Stimulated activated CD4-positive, alpha-beta T cell treated with anti-CD3 and anti-CD28 coated beads, Interleukin-1b, Interleukin-23, amount 100 ng/mL, for 24 hours (primary cell): ENCODE measurements at places on chromosomes 7 and 10.
A peak's percentile ranks its signal among the peaks of the same experiment; 100 is the strongest.

DNA sequence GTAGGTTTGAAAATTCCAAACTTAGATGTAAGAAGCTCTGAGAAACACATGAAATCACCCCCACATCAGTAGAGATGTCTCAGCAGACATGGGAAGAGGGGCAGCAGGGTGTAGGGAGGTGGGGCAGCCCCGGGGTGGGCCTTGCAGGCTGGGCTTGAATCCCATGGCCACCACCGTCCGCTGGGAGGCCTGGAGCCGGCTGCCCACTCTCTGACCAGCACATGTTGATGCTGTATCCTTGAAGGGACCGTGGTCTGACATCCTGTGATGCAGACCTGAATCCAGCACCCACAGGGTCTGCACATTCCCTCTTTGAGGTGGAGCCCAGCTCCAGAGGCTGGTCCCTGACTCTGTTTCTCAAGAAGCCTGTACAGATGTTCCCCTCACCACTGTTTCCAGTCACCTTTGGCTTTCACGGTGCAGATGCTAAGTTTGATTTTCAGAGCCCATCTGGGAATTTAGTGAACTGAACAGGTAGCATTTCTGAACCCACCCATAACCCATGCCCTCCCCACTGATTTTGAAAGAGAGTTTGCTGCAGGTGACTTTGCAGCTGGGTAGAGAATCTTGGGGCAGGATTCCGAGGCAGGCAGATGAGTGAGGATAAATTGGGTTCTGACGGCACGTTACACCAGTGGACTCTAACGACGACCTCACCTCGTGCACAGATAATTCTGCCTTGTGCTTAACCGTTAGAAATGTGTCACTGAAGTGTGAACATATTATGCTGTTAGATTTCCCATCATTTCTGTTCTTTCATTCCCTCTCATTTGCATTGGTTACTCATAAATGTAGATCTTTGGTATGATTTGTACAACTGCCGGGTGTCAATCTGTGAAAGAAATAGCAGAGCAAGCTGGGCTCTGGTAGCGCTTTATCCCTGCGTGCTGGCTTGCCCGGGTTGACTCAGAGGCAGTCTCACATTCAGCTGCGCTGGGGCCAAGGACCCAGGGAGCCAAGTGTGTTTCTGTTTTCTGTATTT, 45.7 kb downstream of the IKZF1 start:
- DNase-seq = no peak

GRCh38 chr10:110009736-110010475, 2.1 kb downstream of the ADD3 start:
- DNase-seq = peak; percentile 9

GRCh38 chr7:101990811-101991418, 173.5 kb downstream of the CUX1 start:
- no peak for DNase-seq

DNA sequence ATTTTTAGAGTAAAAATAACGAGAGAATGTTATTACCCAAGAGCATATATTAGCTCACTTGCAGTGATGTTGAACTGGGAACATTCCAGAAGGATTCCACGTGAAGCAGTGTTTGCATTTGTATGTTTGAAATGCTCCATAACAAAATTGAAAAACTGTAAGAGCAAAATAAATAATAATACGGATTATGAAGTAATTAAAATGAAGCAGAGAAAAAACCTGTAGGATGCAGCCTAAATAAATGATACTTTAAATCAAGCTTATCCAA, 203.3 kb downstream of the BAMBI start:
- no peak for DNase-seq

DNA sequence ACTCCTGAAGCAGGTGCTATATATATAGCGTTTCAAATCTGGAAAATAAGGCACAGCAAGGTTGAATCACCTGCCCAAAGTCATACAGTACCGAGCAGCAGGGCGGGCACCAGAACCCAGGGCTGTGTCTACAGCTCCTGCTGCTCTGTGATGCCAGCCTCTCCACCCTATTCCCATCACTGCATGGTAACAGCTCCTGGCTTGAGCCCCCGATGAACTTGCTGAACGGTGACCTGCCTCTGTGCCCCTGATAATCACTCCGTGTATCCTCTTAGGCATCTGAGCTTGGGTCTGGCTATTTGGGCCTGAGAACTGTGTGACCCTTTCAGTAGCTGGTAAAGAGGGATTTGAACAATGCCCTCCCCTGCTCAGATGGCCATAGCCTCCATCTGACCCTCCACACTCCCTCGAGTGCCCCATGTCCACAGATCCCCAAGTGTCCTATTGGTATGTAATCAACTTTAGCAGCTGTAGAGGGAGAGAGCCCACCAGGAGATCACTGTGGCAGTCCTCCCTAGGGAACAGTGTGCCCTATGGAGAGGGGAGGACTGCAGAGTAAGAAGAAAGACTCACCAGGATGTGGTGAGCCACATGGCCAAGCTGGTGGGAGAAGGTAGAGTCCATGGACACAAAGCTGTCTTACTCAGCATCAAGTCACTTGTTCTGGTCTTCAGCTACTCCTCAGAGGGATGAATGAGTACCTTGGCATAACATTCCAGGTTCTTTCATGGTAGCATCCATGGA, 1.1 kb upstream of the ARHGAP22 start:
- DNase-seq = no peak

GRCh38 chr7:149801816-149802215, 28.4 kb upstream of the ZNF467 start:
- no peak for DNase-seq

DNA sequence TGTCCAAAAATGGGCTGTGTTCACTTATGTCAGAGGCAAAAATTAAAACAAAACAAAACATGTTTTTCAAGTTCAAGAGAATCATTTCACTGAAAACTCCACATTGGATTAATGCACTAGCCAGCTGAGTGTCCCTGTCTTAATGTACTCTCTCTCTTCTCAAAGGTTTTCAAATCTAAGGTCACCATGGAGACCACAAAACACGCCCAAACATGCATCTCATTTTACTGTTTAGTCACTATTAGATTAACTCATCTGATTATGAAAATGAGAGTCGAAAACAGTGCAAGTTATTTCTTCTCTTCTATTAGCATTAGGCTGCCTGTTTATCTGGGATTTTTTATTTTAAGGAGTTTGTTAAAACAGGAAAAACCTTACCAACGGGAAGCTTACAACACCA, 70.8 kb upstream of the ASAH2 start:
- DNase-seq = no peak

GRCh38 chr7:141157138-141157765, 83.4 kb downstream of the TMEM178B start:
- DNase-seq = no peak

- DNase-seq = no peak
Observed at GRCh38 chr7:107230334-107230733, 61.5 kb downstream of the HBP1 start.

GRCh38 chr7:157506268-157506667, 169.5 kb downstream of the DNAJB6 start:
- no peak for DNase-seq

- no peak for DNase-seq
Observed at GRCh38 chr7:5692112-5692844, 89.2 kb downstream of the RNF216 start.

DNA sequence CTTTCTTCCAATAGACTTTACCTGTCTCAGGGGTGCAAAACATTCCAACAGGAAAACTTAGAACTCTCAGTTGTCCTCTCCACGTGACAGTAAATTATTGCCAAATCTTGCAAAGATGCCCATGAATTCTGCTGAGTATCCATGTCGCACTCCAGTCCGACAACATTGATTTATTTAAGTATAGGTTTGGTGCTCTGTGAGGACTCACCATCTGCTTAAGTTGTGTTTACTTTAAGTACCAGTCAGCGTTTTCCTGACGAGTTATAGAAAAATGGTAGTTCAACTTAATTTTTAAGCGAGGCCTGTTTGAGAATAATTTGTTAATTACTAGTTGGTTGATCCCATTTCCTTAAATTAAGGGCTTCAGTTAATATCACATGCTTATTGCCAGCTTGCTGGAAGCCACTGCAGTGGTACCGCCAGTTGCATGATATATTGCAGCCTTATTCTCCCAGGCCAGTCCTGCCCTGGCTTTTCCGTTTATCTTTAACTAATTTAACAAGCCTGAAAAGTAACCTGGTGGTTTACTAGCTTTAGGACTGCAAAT, 27.8 kb downstream of the CREB5 start:
- no peak for DNase-seq

GRCh38 chr10:59905066-59905730, 1.2 kb downstream of the CCDC6 start:
- DNase-seq = no peak

DNA sequence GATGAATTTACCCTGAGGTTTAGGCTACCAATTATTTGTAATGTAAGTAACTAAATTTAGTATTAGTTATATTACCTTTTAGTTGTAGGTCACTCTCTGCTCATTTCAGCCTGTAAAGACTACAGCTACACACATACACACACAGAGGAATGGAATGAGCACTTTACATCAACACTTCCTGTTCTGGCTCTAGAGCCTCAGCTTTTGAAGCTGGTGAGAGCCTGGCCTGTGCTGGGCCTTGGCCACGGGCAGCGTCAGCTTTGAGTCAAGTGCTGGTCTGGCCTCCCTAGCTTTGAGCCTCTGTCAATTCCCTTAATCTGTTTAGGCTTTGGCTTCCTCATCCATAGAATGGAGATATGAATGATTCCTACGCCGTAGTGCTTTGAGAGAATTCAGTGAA, 141.7 kb downstream of the EGFR start:
- DNase-seq = no peak

DNA sequence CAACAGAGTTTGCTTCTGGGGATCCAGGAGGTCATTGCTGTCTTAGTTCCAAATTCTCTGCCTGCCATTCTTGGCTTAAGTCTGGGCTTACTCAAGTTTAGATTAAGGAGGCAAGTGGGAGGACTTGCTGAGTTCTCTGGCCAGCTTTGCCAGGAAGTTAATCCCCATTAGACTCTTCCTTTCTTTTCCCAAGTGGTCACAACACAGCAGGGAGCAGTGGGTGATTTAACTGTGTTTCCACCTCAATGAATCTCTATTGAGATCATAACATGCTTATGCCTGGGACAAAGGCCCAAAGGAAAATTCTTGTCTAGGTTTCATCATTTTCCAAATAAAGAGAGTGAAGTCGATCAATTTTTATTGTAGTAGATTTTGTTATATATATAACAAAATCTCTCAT, 1159.6 kb downstream of the SORCS3 start:
- no peak for DNase-seq

- DNase-seq = no peak
Observed at GRCh38 chr7:620056-620455, 100.4 kb upstream of the PDGFA start.

DNA sequence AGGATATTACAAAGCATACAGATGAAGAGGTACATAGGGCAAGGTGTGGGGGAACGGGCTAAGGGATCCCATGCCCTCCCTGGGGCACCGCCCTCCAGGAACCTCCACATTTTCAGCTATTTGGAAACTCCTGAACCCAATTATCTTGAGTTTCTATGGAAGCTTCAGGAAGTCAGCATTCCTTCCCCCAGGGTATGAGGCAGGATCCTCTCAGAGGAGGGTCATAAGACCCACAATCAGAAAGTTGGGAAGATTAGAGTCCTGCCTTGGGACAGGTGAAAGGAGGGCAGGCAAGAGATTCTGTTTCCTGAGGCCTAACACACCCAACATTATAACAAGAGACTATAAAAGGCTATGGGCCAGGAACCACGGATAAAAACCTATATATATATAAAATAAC, 98.0 kb downstream of the RALA start:
- no peak for DNase-seq

DNA sequence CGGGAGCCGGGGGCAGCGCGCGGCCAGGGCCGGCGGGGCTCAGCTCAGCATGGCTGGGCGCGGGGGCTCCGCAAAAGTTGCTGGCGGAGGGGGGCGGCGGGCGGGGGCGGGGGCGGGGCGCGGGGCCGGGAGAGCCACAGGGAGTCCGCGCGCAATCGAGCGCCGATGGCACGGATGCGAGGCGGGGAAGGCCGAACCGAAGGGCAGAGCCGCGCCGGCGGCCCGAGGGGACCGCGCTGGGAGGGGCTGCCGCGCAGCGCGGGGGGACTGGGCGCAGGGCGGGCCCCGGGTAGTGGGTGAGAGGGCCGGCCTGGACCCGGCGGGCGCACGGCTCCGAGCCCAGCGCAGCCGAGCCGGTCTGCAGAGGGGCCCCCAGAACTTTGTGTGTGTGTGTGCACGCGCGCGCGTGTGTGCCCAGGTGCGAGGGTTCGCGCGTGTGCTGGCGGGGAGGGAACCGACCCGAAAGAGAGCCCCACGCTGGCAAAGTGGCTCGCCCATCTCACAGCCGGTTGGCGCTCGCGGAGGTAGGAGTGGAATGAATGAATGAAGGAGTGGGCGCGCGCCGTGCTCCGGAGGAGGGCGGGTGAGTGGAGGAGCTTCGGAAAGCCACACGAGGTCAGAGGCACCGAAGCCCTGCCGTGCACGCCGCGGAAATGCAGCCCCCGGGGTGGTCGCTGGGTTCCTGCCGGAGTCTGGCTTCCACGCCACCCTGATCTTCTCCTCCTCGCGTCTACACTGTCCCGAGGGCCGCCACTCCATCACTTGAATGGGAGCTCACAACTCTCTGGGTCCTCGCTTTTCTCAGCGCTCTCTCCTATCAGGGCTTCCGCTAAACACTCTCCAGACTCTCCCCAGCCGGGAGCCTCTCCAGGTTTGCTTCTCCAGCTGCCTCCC, at the start of gene HIPK2:
TSS of gene HIPK2 (minus strand) at position 51 of the 894 bp plus-strand sequence. CDS start 375 bp downstream, outside the sequence.
- peak; percentile 28 for DNase-seq

GRCh38 chr7:148211740-148212151, 378.8 kb upstream of the C7orf33 start:
- DNase-seq = no peak

- DNase-seq = no peak
Observed at GRCh38 chr10:76428551-76429367, 997.3 kb downstream of the LRMDA start.

DNA sequence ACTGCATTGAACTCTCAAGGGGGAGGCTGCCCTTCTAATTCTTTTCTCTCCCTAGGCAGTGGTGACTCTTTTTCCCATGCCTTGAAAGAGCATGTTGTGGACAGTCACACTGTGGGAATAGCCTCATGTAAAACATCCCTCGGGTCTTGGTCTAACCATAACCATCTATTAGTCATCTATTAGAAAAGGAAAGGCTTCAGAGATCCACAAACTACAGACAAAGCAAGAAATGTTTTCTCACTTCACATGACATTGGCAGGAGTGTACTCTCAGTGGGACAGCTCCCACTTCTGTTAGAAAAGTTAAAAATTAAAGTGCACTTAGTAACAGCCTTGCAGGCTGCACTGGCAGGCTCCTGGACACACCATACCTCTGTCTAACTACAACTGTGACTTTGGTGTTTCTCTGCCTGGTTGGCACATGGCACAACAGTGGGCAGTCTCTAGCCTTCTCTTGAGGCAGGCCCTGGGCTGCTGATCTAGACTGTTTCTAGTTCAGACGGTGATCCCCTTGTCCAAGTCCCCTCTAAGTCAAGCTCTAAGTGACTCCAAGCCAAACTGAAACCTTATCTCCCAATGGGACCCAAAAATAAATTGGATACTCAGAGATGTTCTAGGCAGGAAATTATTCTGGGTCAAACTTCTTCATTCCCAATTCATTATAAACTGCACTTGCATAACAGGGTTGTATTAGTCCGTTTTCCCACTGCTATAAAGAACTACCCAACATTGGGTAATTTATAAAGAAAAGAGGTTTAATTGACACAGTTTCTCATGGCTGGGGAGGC, 57.9 kb upstream of the ITGB1 start:
- no peak for DNase-seq

- DNase-seq = no peak
Observed at GRCh38 chr7:153004341-153004740, 244.8 kb downstream of the ACTR3B start.

GRCh38 chr7:55288070-55288824, 76.9 kb upstream of the LANCL2 start:
- DNase-seq = no peak
